Activated T-helper 17 cell treated with anti-CD3 and anti-CD28 coated beads, Interleukin-2, amount 50 U/mL, for 72 hours (primary cell): ENCODE measurements at places on chromosomes 3 and 15. TPM values are rescaled to one million over a fixed set of nuclear protein-coding genes. Genes with fewer than 3 reads are reported as not detected.

DNA sequence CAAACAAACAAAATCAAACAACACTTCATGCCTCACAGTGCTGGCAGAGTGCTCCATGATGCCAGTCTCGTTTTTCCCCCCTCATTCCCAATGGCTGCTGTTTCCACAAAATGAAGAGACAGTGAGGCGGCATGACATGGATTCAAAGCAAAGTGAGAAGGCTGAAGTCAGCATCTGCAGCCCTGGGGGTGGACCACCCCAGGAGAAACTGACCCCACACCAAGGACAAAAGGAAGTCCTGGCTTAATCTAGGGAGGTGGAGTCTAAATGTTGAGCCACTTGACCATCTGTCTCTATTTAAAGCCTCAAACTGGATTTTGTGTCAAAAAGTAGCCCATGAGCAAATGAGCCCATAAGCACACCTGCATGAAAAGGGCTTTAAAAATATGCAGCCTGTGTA, 151.2 kb upstream of the RORA start:
- ATAC-seq: no peak

- ATAC-seq: no peak
Observed at GRCh38 chr3:51354731-51355615, 30.1 kb upstream of the MANF start.

QRICH1 gene
- total RNA-seq: 122 TPM

DNA sequence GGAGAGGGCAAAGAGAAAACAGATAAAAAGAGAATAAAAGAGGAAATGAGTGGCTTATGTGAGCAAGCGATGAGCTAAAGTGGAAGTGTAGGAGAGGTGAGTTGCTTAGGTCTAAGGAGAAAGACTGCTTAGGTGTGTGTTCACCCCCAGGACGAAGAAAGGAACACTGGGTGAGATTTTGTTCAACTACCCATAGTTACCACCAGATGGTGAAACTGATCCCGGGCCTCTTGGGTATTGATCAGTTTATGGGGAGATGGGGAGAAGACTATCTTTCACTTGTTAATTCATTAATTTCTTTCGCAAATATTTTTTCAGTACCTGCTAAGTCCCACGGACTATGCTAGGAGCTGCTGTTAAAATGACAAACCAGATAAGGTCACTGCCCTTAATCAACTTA, 33.9 kb downstream of the GAP43 start:
- ATAC-seq: no peak

IMPG2 gene
- 0.71 TPM for total RNA-seq

VIPR1 gene
- total RNA-seq: 12.1 TPM

ROPN1 gene
- not detected for total RNA-seq

DNA sequence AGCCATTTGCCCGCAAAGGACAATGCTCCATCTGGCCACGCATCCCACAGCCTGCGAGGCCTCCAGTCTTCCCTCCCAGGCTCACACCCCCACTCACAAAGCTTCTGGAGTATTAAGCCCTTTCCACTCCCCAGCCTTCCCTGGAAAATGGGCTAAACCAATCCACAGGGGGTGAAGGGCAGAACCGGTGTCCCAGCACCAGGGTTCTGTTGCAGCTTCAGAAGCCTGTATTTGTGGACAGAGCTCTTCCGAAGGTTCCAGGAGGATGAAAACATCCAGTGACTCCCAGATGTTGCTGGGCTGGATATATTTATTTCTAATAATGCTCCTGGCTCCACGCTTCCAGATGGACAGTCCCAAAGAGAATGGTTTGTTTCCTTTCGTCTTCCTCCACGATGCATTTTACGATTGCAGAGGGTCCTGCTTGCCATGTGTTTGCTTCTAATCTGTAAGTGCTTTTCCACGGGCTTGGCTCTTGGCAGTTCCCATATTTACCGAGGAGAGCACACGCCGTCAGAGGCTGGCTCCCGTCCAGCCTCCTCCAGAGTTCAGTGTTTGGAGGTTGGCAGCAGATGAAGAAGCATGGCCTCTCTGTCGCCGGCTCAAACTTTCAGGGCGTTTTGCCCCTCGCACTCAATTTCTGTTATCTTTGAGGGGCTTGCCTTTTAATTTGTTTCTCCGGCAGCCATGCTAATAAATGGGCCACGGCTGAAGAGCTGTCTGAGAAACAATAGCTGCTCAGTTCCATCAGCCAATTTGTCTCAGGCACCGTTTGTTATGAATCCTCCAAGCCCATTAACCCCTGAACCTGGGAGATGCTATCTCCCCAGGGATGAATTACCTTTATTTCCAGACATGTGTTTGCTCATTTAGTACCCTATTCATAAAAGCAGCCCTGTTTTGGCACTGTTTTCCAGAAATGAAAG, 367.9 kb upstream of the PROK2 start:
- ATAC-seq: no peak
